ENCODE measurements at places on chromosomes 13 and 19.

DNA sequence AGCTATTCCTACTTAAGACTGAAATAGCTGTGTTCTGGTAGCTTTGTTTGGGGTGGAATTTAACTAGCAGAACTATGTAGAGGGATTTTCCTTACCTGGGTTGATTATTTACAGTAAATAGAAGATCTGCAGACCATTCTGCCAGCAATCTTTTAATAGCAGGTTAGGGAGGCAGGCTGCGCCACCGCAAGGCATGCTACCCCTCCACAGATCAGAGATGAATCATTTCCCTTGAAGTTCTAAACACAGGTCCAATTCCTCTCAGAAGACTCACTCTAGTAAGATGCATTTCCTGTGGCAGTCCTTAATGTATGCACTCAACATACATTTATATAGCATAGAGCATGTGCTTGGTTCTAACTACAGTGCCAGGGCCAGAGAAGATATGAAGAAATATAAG lies 109.0 kb downstream of the TNFRSF19 start:
- no peak for DNase-seq

DNA sequence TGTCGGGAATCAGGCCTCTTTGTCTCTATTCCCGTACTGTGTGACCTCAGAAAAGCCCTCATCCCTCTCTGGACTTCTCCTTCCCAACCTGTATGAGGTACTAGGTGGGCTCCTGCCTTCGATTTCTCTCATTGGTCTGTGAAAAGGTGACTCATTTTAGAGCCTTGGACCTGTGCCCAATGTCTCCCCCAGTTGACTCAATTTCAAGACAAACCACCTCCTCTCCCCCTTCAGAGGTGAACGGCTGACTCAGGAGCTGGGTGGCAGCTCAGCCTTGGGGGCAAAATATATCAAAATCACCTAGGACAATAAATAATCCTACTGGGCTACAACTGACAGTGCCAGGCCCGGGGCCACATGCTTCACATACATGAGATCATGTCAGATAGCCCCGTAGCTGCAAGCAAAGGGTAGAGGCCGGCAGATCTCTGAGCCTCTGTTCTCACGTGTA lies 630 bp downstream of the COQ8B start:
- DNase-seq: peak; percentile 54

DNA sequence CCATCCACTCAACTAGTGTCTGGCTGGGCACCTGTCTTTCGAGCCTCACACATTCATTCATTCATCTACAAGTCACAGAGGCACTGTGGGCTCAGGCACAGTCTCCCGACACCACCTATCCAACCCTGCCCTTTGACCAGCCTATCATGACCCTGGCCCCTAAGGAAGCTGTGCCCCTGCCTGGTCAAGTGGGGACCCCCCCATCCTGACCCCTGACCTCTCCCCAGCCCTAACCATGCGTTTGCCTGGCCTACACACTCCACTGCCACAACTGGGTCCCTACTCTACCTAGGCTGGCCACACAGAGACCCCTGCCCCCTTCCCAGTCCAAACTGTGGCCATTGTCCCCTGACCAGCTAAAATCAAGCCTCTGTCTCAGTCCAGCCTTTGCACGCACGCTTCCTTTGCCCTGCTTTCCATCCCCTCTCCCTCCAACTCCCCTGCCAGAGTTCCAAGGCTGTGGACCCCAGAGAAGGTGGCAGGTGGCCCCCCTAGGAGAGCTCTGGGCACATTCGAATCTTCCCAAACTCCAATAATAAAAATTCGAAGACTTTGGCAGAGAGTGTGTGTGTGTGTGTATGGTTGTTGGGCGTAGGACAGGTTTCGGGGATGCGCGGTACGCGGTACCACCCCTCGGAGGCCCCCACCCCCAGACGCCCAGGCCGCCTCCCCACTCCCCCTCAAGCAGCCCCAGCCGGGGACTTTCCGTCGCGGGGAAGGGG lies 404 bp upstream of the IL27RA start:
- no peak for DNase-seq

GRCh38 chr13:44120043-44120442 lies 240.3 kb downstream of the LACC1 start:
- DNase-seq: no peak

GRCh38 chr13:34731486-34731885 lies 210.6 kb upstream of the NBEA start:
- no peak for DNase-seq

GRCh38 chr19:20167020-20167644 lies at the start of gene ZNF486:
Gene ZNF486 (plus strand): TSS chr19:20167214. CDS start chr19:20167331, 117 bp downstream.
- peak; percentile 68 for DNase-seq

GRCh38 chr19:17755443-17755890 lies 4.2 kb downstream of the FCHO1 start:
- DNase-seq: no peak
